ENCODE measurements at places on chromosomes 7 and 10.

- no peak for DNase-seq
These were observed 15.1 kb upstream of the LMTK2 start for GRCh38 chr7:98091523-98091922.

DNA sequence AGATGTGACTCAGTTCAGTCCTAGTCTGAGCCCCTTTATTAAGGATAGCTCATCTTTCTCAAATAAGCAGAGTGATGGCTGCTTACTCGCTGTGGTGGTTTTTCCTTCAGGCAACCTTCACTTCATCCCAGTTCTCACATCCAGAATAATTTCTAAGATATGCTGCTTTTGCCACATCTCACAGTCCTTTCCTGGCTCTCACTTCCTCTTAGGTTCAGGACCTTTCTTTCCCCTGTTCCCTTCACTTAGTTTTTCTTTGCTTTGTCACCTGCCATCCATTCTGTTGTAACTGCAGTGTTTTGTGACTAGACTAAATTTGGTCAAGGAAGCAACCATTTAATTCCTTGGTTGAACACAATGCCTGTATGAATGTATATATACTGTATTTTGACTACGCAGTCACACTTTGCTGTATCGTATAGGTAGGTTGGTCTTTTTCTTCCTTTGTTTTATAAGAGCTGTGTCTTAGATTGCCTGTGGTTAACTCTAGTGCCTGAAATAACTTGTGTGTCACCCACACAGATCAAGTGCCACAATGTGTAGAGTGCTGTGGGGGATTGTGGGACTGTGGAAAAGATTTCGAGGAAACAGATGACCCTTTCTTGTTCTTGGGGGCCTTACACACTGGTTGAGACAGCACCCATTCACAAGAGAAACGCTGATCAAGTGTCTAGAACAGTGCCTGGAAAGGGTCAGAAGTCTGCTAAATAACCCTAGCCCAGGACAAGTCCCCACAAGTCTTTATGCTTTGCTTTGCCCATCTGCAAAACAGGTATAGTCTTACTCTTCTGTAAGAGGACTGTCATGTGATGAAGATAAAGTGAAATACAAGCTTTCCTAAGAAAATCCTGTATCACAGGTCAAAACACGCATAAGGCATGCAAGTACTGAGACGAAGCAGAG is 2.6 kb downstream of the ZNF655 start:
- no peak for DNase-seq

DNA sequence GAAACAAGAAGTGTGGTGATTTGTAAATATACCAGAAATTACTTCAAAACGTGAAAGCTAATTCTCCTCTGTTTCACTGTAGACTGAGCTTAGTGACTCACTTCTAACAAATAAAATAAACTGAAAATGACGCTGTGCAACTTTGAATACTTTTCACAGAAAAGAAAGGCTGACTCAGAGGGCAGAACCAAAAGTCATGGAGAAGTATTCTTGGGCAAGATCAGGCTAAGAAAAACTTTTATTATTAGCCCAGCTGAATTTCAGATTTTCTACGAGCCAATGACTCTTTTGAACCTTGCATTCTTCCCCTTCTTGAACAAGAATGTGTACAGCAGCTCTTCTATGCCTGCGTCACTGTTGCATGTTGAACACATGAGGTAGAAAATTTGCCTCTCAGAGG is 527.3 kb upstream of the GHITM start:
- DNase-seq = no peak

GRCh38 chr10:13390604-13391522 is 42.8 kb upstream of the SEPHS1 start:
- no peak for DNase-seq

DNA sequence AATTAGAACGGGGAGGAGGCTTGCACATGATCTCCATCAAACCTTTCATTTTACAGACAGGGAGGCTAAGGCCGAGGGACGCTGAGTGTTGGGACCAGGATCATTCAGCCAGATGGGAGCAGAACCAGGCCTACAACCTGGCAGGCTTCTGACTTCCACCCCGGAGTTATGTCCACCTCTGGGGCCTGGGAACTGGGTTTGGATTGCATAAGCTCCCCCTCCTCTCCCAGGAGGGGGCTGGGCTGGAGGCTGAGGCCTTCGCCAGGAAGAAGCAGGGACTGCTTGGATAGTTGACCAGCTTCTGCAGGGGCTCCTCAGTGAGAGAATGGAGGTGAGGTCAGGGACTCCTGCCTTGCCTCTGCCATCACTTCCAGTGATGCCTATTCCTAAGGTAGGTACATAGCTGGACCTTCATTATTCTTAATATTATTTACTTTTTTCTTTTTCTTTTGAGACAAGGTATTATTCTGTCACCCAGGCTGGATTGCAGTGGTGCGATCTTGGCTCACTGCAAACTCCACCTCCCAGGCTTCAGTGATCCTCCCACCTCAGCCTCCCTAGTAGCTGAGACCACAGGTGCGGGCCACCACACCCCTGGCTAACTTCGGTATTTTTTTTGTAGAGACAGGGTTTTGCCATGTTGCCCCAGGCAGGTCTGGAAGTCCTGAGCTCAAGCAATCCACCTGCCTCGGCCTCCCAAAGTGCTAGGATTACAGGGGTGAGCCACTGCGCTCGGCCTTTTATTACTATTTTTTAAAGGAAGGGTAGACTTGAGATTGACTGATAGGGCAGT is 1.3 kb downstream of the SNX10 start:
- no peak for DNase-seq

GRCh38 chr10:95809370-95810197 is 53.6 kb downstream of the ENTPD1 start:
- no peak for DNase-seq

DNA sequence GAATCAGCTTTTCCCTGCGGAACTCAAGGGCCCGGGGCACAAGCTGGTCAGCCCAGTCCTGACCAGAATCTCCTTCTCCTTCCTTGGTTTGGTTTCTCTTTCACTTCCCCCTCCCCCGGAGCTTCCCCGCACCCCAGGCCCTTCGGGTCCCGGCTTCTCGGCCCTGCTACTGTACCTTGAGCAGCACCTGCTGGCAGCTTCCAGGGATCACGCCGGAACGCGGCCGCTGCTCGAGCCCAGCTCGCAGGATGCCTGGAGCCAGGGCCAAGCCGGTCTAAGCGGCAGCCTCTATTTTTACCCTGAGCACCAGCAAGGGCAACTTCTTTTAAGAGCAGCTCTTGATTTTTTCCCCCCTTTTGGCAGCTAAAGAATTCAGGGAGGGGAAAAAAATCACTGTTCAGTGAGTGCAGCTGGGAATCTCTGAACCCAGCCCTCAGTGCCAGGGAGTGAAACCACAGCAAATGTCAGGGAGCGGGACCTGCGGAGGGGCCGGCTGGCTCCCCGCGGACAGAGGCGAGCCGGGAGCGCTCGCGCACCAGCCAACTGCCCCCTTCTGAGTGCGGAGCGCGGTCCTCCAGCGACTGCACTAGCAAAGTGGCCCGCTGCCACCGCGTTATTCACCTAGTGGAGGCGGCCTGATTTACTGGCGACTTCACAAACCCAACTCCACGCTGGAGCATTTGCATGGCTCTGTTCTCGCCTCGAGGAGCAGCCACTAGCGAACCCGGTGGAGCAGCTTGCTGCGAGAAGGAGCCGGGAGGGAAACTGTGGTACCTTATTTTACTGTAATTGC is 2.4 kb upstream of the INHBA start:
- DNase-seq = peak; percentile 34

GRCh38 chr7:19020062-19020461 is 97.4 kb downstream of the TWIST1 start:
- no peak for DNase-seq

GRCh38 chr10:15293862-15294842 is 76.9 kb downstream of the FAM171A1 start:
- DNase-seq = no peak

DNA sequence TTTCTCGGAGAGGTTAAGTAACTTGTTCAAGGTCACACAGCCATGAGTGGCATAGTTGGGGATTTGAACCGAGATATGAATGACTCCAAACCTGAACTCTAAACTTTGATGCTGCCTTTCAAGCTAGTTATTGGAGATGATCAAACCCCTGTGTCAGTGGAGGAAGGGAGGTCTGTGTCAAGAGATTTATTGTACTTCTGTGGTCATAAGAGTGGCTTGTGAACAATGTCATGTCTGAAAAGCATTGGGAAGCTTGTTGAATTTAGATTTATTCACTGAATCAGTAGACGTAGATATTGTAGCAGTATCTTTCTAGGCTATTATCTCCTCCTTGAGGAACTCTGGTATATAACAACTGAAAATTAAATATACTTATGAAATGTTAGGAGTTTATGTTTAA is 27.3 kb downstream of the SNX10 start:
- DNase-seq = no peak

GRCh38 chr10:61986382-61986781 is 84.9 kb downstream of the ARID5B start:
- DNase-seq = no peak

DNA sequence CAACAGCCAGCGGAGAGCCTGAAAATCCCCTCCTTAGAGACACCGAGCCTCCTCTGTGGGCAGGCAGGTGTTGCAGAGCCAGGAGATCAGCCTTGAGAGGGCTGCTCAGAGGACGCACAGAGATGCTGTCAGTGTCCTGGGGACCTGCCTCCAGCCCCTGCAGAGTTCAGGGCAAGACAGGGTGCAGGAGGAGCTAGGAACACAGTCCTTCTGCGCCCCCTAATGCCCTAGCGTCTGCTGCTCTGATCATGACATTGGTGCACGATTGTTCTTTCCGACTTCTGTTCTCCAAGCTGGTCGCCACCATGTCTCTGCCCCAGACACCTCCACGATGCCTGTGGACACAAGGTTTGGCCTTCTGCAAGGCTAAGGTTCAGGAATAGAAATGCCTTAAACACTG is 613.7 kb upstream of the MKI67 start:
- DNase-seq = no peak

- DNase-seq = no peak
These were observed 60.4 kb downstream of the MEOX2 start for GRCh38 chr7:15626041-15626440.

- no peak for DNase-seq
These were observed 571.6 kb downstream of the SH2D4B start for GRCh38 chr10:81109200-81109752.

DNA sequence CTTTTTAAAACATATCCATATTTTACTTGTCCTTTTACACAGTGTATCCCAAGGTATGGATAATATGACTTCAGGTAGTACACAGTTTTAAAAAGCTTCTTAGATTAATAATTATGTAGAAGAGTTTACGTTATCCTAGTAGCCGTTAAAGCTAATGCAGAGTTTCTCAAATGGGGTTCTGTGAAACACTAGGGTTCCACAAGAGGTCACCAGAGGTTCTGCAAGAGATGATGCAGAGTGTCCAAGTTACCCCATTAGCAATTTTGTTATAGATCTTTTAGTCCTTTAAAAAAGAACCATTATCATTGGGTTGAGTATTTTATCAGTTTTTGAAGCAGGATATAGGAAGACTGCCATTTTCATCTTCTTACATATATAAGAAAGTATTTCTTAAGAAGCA is 298.9 kb upstream of the HPS1 start:
- no peak for DNase-seq

DNA sequence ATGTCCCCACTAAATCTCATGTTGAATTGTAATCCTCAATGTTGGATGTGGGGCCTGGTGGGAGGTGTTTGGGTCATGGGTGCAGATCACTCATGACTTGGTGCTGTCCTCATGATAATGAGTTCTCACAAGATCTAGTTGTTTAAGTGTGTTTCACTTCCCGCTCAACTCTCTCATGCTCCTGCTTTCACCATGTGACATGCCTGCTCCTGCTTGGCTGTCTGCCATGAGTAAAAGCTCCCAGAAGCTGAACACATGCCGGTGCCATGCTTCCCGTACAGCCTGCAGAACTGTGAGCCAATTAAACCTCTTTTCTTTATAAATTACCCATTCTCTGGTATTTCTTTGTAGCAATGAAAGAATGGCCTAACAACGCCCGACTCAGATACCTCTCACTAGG is 6.2 kb upstream of the PSTK start:
- no peak for DNase-seq

- DNase-seq = no peak
These were observed 84.2 kb downstream of the VIPR2 start for GRCh38 chr7:159060440-159060839.

DNA sequence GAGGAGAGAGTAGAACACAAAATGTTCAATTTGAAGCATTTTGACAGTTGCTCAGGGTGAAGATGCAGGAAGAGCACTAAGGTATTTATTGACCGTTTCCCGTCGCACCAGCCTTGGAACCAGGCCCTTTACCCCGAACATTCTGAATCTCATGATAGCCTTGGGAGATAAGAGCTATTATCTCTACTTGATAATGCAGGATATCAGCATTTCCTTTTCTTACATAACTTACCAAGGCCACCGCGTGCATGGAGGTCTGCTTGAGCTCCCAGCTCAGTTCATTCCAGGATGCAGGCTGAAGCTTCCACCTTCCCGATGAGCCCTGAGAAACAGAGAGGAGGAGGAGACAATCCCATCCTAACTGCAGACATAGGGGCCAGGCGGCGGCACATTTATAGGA is 324.2 kb upstream of the COBL start:
- DNase-seq = no peak

GRCh38 chr7:141874787-141875186 is 33.5 kb upstream of the PRSS37 start:
- DNase-seq = no peak

- no peak for DNase-seq
These were observed 371.0 kb downstream of the NRG3 start for GRCh38 chr10:82245906-82246560.

- DNase-seq = no peak
These were observed 25.3 kb upstream of the EPC1 start for GRCh38 chr10:32372000-32372875.

- DNase-seq = no peak
These were observed 61.8 kb upstream of the TRIL start for GRCh38 chr7:29019896-29020295.

GRCh38 chr10:44437840-44438511 is 53.1 kb upstream of the CXCL12 start:
- DNase-seq = no peak

GRCh38 chr10:112202561-112203241 is 19.1 kb upstream of the GPAM start:
- no peak for DNase-seq

DNA sequence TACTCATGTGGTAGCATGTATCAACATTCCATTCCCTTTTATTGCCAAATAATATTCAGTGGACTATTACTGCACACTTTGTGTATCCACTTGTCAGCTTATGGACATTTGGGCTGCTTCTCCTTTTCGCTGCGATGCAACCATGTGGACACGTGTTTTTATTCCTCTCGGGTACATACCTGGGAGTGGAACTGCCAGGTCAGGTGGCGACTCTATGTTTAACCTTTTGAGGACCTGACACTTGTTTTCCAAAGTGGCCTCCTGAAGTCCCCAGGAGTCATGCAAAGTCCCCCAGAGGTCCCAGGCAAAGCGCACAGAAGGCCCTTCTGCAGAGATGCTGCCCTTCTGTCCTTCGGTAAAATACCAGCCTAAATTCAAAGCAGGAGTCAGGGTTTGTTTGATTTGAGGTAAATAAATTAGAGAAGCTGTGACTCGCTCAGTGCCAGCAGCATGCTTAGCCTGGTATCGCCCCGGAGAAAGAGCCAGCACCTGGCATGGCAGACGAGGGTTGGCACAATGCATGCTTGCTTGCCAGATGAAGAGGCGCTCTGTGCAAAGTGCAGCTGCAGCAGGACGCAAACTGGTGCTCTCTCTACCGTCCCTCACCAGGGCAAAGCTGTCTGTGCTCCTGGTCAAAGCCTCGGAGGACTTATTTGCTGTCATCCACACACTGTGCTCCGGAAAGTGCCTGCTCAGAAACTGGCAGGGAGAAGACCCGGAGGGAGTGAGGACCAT is 37.8 kb downstream of the HIPK2 start:
- DNase-seq = no peak

- DNase-seq = no peak
These were observed 7.6 kb downstream of the STARD3NL start for GRCh38 chr7:38185395-38186307.

- DNase-seq = no peak
These were observed 31.1 kb downstream of the NET1 start for GRCh38 chr10:5443429-5443828.
